ENCODE measurements at places on chromosomes 2 and 18.

- peak; percentile 30 for DNase-seq
Measured at GRCh38 chr18:63119647-63120046, 199.9 kb downstream of the BCL2 start.

DNA sequence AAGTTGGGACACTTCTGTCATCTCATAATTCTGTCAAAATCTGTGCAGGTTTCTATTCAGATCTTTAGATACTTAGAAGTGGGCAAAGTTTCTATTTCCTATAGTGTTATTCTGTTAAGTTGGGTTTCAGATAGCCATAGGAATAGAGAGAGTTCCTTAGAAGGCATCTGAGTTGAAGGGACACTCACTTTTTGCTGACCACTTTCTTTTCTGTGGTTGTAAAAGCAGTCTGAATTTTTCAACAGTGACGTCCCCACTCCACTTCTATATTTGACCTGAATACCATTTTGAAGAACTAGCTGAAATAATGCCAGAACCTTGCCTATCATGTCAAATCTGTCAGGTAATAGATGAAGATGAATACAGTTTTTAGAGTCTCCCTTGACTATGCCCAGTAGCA, 267.3 kb downstream of the SPAG16 start:
- DNase-seq, result no peak

- DNase-seq, result no peak
Measured at GRCh38 chr18:32612651-32613050, 142.0 kb upstream of the GAREM1 start.

- no peak for DNase-seq
Measured at GRCh38 chr2:227412877-227413276, 25.1 kb upstream of the SCYGR1 start.

DNA sequence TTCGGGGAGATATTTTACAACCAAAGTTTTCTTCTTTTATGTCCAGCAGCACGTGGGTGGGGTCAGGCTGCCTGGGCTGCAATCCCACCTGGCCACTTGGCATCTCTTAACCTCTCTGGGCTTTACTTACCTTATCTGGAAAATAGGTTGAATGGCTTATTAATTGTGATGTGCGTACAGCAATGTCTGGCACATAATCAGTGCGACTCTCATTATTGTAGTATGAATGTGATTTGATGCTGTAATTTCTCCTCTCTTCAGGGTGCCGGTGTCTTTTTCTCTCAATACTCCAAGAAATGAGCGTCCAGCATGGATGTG, 2.0 kb upstream of the ZAP70 start:
- no peak for DNase-seq

GRCh38 chr18:62196079-62196478, 9.0 kb downstream of the RELCH start:
- DNase-seq, result no peak

DNA sequence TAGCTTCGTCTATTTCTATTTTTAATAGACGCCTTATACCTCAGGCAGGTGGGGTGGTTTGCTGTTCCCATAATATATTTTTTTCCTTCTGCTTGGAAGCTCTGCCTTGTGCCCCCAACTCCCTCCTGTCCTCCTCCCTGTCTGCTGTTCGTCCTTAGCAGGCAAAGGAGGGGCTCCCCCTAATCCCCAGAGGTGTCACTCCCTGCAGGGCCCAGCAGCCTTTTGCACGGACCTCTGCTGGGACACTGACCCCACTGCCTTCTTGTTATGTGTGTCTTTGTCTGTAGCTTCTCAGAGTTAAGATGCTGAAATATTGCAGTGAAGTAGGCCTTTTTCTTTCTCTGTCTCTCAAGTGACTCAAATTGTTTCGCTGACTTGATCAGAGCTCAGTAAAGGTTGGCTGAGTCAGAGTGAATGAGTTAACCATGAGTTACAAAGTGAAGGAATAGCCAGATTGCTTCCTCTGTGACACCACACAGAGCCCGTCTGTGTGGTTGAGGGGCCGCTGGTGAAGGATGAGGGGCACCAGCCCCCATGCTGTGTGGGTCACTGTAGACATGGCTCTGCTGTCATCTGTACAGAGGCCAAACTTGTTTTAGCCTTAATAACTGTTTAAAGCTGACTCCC, 47.7 kb downstream of the PRKCE start:
- DNase-seq, result no peak

- no peak for DNase-seq
Measured at GRCh38 chr2:187529977-187530721, 24.1 kb downstream of the TFPI start.

- no peak for DNase-seq
Measured at GRCh38 chr2:24336811-24337210, 23.5 kb downstream of the ITSN2 start.

- DNase-seq, result no peak
Measured at GRCh38 chr2:39475006-39475405, 37.9 kb upstream of the MAP4K3 start.

- no peak for DNase-seq
Measured at GRCh38 chr18:8249811-8250210, 359.4 kb upstream of the RAB12 start.

DNA sequence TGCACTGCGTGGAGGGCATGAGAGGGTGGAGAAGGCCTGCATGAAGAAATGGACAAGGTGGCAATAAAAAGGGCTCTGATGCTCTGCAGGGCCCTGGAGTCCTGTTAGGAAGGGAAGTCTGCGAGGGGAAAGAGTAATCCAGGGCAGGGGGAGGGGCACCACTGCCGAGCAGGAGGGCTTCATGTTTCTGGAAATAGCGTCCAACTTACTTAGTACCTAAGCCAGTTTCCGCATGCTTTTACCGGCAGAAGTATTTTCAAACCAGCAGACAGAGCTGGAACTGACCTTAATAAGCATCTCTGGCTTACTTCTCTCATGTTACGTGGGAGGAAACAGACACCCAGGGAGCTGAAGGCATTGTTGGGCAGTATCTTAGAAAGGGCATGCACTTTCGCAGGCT, 156.7 kb downstream of the GALNT14 start:
- DNase-seq, result no peak

GRCh38 chr2:62435720-62436119, 70.3 kb downstream of the TMEM17 start:
- DNase-seq, result no peak

- no peak for DNase-seq
Measured at GRCh38 chr18:36532815-36533214, 235.3 kb downstream of the FHOD3 start.

GRCh38 chr2:145715601-145716000, 1195.7 kb upstream of the ZEB2 start:
- DNase-seq, result no peak

- no peak for DNase-seq
Measured at GRCh38 chr2:20397811-20398447, 47.3 kb upstream of the PUM2 start.

GRCh38 chr18:37721544-37722522, 156.2 kb upstream of the CELF4 start:
- no peak for DNase-seq

DNA sequence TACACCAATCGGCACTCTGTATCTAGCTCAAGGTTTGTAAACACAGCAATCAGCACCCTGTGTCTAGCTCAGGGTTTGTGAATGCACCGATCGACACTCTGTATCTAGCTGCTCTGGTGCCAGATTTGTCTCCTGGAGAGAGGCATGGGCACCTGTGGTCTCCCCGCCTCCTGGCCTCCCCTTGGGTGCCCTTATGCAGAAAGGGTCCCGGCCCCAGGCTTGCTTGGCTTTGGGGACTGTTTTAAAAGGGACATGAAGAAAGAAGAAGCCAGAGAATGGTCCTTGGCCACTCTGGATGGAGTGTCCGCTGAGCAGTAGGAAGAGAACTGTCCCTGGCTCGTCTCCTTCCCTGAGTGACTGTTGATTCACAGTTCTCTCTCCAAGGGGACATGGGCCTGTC, 11.5 kb upstream of the ALPP start:
- no peak for DNase-seq

DNA sequence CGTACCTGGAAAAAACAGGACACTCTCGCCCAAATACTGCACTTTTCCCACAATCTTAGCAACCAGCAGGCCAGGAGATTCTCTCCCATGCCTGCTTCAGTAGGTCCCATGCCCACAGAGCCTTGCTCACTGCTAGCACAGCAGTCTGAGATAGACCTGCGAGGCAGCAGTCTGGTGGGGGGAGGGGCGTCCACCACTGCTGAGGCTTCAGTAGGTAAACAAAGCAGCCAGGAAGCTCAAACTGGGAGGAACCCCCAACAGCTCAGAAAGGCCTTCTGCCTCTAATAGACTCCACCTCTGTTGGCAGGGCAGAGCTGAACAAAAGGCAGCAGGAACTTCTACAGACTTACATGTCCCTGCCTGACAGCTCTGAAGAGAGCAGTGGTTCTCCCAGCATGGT, 1202.8 kb upstream of the ACVR2A start:
- no peak for DNase-seq

DNA sequence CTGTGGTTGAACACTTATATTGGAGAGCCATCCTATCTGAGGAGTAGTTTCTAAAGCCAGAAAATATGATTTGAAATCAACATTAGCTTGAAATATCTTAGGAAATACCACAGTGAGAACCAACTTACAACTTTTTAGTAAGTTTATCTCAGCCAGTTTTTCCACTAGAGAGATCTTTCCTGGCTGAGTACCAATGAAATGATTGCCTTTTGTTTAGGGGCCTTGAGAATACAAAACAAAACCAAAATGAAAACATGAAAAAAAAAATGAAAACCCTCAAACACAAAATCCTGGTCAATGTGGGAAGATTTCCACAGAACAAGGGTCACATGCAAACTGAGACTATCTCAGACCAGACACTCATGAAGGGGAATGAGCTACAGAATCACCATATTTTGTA, 429.0 kb downstream of the SETBP1 start:
- DNase-seq, result no peak

GRCh38 chr2:113705982-113706523, 50.4 kb downstream of the SLC35F5 start:
- no peak for DNase-seq

DNA sequence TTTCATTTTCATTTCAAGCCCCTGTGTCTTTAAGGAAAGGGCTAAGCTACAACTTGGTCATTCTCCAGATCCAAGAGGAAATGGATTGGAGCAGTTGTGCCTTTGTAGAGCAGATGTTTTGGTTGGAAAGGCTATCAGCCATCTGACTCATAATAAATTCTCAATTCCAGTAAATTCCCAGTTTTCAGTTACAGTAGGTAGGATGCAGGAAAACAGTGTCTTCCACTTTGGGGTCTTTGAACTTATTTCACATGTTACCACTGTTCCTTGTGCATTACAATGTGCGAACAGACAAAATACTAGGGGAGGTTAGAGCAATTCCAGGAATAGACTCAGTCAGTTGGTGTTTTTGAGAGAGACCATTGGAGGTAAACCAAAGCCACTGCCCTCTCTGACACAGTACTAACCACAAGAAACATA, 211.9 kb downstream of the BABAM2 start:
- DNase-seq, result peak; percentile 53

Measured in DMS 273 treated with DMSO at 0.1 percent for 48 hours (cell line).